Hematopoietic multipotent progenitor cell treated with erythropoietin and hydrocortisone succinate and interleukin-3 and kit ligand, for 17 days (in vitro differentiated cells): ENCODE measurements at places on chromosomes 12 and 14.
A peak's percentile ranks its signal among the peaks of the same experiment; 100 is the strongest.

DNA sequence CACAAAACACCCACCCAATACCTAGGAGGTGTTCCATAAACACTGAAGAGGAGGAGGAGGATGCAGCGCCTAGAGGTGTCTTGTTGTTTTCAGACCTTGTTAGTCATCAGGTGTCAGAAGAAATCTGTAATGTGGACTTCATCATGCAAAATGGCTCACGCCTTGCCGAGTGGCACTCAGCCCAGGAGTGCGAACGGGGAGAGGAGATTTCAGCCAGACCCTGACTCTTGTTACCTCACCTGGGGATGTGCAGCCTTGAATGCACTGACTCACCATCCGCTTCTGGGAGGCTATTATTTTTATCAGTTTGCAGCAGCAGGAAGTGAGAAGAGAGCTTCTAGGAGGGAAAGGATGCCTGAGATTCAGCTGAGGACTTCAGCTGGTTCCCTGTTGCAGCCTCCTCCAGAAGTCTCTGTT, 48.2 kb upstream of the PLXNC1 start:
- DNase-seq: no peak

DNA sequence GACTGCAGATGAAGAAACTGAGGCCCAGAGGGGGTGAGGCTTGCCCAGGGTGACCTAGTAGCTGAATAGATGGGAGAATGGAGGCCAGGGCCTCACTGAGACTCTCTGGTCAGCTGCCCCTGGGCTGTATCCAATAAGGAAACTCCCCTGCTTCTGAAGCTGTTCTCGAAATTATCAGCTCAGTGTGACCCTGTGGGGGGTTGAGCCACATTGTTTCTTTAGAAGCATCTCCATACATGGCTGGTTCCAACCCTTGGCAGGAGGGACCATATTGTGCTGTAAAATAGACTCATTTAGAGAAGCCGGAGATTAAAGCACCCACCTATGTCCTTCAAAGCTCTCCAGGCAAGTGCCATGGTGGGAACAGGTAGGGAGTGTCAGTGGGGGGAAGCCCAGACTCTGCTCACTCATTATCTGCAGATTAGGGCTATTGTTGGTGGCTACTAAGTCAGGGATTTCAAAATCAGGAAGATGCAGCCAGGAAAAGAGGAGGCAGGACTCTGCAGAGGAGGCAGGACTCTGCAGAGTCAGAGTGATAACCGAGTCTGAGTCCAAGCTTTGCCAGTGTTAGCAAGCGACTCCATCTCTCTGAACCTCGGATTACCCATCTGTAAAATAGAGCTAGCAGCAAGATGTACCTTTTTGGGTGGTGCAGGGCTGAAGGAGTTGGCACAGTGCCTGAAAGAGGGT, 3.5 kb downstream of the SERPINA5 start:
- DNase-seq: no peak

- no peak for DNase-seq
Measured at GRCh38 chr12:4433745-4434058, 11.9 kb downstream of the FGF6 start.

GRCh38 chr14:24247422-24247821, 5.0 kb upstream of the TINF2 start:
- DNase-seq: no peak

DNA sequence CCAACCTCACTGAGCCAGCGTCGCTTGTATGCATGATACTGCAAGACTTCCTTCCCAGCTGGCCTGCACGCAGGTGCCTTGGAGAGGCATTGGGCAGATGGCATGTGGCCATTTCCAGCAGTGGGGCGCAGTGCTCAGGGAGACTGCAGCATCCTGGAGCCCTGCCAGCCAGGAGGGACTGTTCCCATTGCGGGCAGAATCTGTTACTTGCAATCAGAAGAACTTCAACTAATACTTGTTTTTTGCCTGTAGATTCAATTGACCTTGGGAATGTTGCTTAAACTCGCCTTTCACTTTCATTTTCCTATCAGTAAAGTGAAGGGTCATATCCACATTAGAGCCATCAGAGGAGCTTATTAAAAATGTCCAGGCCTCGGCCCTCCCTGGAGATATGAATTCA, 29.8 kb downstream of the ANKRD9 start:
- no peak for DNase-seq

DNA sequence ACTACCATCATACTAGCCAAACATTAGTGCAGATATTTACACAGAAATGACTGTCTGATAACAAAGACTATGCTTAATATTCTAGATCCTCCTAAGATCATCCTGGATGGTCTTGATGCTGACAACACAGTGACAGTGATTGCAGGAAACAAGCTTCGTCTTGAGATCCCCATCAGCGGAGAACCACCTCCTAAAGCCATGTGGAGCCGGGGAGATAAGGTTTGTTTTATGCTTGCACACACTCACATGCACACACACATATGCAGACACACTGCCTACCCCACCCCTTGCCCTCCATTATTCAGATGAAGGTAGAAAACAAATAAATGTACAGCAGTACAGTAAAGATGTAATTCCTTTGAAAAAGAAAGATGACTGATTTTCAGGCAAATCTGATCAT, 44.4 kb upstream of the CHPT1 start:
- DNase-seq: no peak

DNA sequence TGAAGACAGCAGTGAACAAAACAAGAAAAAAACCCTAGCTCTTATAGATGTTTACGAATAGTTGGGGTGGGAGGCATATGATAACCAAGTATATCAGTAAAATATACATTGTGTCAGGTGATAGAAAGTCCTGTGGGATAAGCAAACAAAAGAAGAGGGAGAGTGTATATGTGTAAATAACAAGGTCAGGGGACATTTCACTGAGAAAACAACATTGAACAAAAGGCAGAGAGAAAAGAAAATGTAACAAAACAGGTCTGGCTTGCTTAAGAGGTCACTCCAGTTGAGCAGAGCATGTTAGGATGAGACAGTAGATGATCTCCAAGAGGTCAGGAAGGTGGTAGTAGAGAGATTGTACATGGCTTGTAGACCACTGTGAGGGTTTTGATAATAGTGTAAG, 304.1 kb downstream of the ACSS3 start:
- DNase-seq: no peak

DNA sequence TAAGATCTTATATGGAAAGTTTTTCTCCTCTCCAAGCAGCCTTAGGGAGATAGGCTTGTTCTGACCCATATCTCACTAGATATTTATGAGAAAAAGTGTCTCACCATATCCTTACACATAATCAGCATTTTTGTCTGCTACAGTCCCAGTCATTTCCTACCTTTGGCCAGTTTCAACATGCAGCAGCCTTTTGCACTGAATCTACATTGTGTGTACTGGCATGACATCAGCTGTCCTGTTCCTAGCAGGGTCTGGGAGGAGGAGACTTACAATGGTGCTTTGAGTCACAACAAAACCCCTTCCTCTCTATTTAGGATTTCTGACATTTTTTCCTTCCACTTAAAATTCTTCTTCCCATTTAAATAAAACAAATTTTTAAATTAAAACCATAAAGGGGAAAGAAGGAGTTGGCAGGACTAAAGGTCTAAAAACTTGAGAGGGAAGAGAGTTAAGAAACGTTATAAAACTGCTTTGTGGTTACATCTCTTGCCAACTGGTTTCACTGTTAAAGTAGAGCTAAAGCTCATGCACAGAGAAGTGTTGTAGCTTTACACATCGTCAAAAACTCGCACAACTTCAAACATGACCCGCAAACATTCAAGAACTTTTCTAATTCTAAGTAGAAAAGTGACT, 53.3 kb upstream of the CERS5 start:
- no peak for DNase-seq

GRCh38 chr14:39233680-39234326, at the start of gene MIA2:
TSS of gene MIA2 (plus strand) at chr14:39233915. CDS start at chr14:39234115, 200 bp downstream.
- DNase-seq: no peak

GRCh38 chr12:25701290-25701689, 148.2 kb upstream of the LMNTD1 start:
- no peak for DNase-seq

DNA sequence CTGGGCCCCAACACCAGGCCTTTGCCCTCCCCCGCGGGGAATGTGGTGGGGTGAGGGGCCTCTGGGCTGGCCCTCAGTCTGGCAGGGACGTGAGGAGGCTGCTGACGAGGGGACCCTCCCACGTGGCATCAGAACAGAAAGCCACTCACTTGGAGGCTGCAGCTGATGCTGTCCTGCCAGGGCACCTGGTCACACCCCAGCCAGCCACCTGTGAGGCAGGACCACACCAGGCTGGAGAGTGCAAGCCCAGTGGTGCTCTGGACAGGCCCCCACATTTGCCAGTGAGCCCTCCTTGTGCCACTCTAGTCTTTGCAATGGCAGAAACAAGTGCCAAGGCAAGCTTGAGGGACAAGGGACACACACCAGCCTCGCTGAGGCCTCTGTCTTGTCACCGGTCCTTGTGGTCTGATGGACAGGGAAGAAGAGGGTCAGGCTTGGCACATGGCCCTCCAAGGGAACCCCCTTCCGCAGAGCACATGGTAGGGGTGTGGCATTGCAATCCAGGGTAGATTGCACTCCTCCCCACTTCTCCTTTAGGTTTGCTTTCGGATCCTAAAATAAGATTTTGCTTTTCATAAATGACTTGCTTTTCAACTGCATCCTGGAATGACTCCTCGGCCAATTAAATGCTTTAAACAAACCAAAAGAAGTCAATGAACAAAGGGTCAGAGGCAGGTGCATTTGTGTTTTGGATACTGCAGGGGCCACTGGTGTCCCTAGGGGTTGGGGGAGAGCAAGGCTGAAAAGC, 53.7 kb downstream of the CCDC88C start:
- DNase-seq: no peak

- DNase-seq: no peak
Measured at GRCh38 chr14:33539918-33540357, 410.9 kb downstream of the EGLN3 start.

GRCh38 chr12:2737656-2738241, 57.0 kb upstream of the FKBP4 start:
- DNase-seq: no peak

GRCh38 chr12:80576641-80577418, 130.6 kb upstream of the MYF6 start:
- DNase-seq: no peak

- peak; percentile 25 for DNase-seq
Measured at GRCh38 chr12:124469193-124469888, 98.1 kb downstream of the NCOR2 start.

GRCh38 chr14:93879362-93879983, 47.7 kb upstream of the FAM181A start:
- DNase-seq: no peak

- DNase-seq: no peak
Measured at GRCh38 chr12:9068600-9068999, 47.1 kb downstream of the A2M start.

GRCh38 chr12:126663304-126664094, 1598.3 kb downstream of the AACS start:
- DNase-seq: no peak

GRCh38 chr14:99930420-99931274, 134.6 kb upstream of the EVL start:
- peak; percentile 17 for DNase-seq

DNA sequence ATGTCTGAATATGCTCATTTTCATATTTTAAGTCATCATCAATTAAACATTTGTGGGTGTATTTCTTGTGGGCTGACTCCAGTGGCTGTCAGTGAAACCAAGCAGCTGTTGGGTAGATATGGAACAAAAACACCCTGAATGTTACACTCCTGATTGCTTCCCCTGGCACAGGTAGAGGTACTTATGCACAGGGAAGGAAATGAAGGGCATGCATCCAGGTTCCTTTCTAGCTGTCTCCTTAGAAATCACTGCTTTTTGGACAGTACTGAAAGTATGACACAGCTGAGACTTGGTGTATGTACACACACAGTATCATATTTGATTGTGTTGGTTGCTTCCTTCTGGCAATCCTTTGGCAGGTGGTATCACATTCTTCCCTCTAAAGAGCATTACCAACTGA, 1006.7 kb downstream of the DIO2 start:
- no peak for DNase-seq

DNA sequence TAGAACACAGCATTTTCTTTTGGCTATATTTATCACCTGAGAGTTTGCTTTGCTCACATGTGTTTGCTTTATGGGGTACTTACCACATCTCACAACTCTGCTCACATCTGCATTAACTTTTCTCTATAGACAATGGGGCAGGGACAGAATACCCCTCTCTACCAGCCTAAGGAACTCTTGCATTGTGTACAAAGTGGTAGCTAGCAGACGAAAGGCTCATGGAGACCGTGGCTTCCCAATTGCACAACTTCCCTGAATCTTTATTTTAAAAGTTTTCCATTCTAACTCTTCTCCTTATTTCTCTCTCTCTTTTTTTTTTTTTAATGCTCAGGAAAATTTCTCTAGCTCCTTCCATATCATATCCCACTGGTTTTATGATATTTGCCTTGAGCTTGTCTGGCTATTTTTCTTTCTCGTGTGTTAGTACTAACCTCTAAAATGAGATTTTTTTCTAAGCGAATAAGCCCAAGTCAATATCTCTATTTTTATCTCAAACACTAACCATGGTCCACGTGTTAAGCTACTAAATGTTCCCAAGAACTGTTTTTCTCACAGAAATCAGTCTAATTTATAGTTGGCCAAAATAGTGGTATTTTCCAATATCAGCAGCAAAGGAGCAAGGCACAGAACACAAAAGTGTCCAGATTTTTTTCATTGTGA, 155.2 kb downstream of the STXBP6 start:
- no peak for DNase-seq

- no peak for DNase-seq
Measured at GRCh38 chr12:16611146-16611545, 5.2 kb upstream of the LMO3 start.

DNA sequence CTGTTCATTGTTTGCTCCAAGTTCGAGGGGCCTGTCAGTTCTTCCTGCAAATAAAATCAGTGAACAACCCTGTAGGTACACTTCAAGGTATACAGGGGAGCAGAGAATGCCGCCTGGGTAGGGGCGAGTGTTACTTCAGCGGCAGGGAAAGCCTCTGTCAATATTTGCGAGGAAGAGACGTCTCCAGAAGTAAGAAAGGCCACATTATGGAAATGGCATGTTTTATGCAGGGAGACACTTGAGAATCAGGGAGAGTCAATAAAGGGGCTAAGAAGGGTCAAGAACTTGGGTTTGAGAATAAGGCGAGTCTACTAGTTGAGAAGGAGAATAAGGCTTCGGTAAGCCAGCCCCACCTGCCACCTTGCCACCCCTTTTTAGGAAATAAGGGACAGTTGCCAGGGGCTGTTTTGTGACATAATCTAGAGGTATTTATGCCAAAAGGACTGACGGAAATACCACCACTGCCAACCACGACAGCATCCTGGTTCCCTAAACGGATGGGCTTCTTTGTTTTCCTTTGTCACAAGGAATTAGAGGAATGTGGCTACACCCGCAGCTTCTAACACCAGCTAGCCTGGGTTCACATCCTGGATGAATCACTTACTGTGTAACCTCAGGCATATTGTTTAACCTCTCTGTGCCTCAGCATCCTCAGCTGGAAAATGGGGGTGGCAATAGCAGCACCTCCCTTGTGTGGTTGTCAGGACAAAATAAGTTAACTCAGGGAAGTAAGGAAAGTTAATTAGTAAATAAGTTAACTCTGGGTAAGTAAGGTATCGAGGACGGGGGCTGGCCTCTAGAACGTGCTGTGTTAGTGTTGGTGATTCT, 67.7 kb downstream of the EID3 start:
- no peak for DNase-seq

DNA sequence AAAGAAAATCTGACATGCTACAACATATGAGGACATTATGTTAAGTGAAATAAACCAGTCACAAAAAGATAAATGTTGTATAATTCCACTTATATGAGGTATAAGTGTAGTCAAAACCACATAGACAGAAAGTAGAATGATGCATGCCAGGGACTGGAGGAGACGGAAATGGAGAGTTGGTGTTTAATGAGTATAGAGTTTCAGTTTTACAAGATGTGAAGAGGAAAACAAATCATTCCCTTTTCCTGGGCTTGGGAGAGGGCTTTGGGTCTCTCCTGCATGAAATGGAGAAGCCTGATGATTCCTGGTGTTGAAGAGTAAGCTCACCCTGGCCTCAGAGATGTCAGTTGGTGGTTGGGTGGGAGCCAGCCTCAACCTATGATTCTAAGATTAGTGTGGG, 158.4 kb upstream of the PLXNC1 start:
- DNase-seq: no peak
